ENCODE measurements at places on chromosomes 12 and 14.
A peak's percentile ranks its signal among the peaks of the same experiment; 100 is the strongest.

- no peak for DNase-seq
Measured at GRCh38 chr14:68312884-68313610, 479.8 kb downstream of the ZFP36L1 start.

- DNase-seq = no peak
Measured at GRCh38 chr12:103627189-103627855, 40.2 kb downstream of the STAB2 start.

GRCh38 chr12:10191865-10192264, 13.0 kb downstream of the TMEM52B start:
- no peak for DNase-seq

GRCh38 chr14:90742729-90743128, 73.5 kb downstream of the TTC7B start:
- no peak for DNase-seq

- DNase-seq = peak; percentile 83
Measured at GRCh38 chr14:59464486-59465315, 479 bp downstream of the GPR135 start.

DNA sequence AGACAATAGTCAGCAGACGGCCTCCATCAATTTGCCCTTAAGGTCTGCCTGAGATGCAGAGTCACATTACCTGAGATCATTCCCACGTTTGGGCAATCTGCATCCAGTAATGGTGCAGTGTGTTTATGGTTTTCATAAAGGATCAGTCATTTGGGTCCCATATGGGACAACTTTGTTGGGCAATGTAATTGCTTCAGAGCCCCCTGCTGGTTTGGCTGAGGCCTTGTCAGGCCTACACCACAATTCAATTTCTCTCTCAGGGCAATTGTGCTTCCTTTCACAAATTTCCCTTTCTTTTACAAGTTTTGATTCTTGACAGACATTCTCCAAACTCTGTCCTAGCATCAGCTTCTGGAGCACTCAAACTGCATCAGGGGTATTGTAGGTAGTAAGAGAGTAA, 191.2 kb upstream of the SSTR1 start:
- no peak for DNase-seq
